Activated CD8-positive, alpha-beta memory T cell treated with anti-CD3 and anti-CD28 coated beads for 4 hours (primary cell): ENCODE measurements at places on chromosomes 16 and 17.

DNA sequence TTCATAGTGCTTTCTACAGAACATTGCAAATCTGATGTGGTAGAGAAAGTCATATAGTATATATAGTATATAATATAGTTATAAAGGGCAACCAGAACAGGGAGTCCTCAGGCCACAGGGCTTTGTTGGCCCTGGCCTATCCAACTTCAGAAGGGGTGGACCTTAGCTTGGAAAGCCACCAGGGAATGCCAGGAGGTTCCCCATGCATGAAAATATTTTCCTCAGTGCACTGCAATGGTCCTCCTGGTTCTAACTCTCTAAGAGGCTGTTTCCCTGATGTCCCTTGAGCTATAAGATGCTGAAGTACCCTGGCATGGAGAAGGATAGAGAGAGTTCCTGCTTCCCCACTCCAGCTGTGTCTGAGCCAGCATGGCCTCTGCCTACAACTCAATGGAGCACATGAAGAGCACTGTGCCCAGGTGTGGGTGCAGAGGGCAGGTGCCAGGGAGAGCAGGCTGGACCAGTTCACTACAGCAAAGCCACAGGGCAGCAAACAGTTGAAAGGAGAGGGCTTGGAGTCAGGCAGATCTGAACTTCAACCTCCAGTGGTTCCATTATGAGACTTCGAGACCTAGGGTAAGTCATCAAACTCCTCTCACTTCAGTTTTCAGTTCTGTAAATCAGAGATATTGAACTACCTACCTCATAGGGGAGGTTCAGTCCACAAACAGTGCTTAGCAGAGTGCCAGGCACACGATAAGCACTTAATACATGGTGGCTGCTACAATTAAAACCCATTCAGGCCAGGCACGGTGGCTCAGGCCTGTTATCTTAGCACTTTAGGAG, 183.1 kb downstream of the SALL1 start:
- no peak for DNase-seq

- no peak for DNase-seq
Measured at GRCh38 chr17:4509923-4510617, 11.4 kb downstream of the SPNS2 start.

GRCh38 chr17:2485543-2485942, 26.1 kb downstream of the METTL16 start:
- no peak for DNase-seq

GRCh38 chr16:23403547-23403946, 49.4 kb downstream of the COG7 start:
- DNase-seq, result no peak

DNA sequence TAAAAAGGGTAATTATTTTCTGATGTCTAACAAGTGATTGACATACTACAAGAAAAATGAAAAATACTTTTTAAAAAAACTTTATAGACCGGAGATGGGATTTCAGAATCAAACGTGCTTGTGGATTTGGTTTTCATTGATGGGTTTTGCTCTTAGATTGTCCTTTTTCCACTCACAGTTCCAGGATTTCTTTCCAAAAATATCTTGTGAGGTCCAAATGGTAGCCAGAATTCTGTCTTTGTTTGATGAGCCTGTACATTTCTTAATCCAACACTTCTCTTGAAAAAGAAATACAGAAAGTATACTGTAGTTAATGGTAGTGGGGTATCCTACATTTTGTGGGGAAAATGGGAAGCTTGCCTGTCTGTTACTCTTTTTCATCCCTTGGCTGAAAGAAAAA, 329.3 kb downstream of the KCNJ2 start:
- no peak for DNase-seq

DNA sequence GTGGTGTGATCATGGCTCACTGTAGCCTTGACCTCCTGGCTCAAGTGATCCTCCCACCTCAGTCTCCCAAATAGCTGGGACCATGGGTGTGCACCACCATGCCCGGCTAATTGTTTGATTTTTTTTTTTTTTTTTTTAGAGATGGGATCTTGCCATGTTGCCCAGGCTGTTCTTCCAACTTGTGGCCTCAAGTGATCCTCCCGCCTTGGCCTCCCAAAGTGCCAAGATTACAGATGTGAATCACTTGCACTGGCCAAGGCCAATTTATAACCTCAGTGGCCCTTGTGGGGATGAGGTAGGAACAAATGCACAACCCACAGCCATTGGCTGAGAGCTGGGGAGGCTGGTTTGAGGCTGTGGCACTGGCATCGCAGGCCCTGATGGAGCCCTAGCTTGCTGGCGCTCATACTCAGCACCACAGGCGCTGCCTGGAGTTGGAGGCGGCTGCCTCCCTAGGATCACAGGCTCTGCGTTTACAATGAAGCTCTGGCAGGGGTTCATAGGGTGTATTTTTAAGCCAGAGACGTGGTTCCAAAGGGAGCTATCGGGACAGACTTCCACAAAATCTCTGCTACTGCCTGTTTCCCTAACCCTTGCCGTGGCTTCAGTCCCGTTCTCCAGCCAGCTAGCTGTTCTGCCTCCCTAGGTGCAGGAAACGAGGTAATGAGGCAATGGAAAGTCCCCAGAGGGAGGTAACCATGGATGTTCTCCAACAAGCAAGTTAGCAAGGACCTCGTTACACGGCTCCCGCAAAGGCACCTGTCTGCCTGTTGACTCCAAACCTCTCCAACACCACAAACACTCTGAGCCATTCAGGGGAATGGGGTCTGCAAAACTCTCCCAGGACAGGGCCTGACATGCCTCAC, 2.9 kb downstream of the ABCA3 start:
- no peak for DNase-seq

DNA sequence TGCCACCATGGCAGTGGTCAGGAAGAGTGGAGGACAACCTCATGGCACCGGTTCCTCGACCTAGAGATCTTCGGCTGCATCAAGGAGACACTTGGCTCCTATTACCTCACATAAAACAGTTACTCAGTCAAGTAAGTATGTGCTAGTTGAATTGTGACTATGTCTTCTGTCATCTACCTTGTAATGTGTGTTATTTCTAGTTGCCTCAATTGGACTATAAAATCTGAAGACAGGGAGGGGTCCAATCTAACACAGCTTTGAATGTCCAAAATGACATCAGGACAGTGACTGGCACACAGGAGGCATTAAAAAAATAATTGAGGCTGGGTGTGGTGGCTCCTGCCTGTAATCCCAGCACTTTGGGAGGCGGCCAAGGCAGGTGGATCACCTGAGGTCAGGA, 17.2 kb downstream of the C16orf86 start:
- no peak for DNase-seq

DNA sequence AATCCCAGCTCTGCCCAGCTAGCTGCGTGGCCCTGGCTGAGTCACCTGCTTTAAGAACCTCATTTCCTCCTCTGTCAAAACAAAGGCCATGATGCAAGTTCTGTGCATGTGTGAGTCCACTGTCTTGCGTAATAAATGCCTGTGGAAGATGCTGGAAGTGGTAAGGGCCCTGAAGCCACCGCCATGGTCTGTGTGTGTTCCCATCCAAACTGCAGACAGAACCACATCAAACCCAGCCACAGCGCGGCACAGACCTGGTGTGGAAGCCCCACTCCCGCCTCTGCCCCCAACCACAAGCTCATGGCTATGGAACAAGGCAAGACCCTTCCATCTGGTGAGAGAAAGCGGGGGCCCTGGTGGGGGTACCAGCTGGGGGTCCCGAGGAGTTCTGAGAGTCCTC, 26.0 kb downstream of the NECAB2 start:
- DNase-seq, result no peak

DNA sequence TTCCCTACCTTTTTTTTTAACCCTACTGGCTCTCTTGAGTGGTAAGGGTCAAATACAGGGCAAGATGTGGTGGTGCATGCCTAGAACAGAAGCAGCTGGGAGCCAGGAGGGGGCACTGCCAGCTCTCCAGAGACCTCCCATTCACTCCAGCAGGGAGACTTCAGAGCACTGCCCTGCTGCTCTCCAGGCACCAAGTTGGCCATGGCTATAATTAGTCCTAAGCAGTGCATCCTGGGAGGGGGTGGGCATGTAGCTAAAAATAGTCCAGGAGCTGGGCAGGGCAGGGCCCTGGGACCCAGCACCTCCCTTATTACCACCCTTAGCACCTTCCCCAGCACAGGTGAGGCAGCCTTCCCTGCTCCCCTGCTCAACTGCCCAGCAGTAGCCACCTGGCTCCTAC, 3.5 kb downstream of the CORO6 start:
- DNase-seq, result no peak

- DNase-seq, result no peak
Measured at GRCh38 chr16:11258553-11259492, 2.8 kb upstream of the SOCS1 start.

DNA sequence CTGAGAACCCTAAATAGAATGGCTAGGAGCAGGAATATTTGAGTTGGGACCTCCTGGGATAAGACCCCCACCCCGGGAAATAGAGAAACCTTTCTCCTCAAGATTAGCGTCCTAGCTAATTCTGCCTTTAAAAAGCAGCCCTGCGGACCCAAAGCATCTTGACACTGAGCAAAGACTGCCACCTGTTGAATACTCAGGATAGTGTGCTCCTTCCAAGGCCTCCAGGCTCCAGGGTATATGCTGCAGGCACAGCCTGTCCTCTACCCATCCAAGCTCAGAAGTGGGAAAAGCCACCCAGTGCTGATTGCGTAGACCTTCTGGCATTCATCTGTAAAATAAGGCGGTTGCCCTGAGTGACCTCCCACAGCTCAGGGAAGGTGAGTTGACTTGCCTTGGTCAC, 456.2 kb upstream of the DYNLRB2 start:
- DNase-seq, result no peak

- DNase-seq, result no peak
Measured at GRCh38 chr16:56972403-56973293, 10.9 kb downstream of the CETP start.

DNA sequence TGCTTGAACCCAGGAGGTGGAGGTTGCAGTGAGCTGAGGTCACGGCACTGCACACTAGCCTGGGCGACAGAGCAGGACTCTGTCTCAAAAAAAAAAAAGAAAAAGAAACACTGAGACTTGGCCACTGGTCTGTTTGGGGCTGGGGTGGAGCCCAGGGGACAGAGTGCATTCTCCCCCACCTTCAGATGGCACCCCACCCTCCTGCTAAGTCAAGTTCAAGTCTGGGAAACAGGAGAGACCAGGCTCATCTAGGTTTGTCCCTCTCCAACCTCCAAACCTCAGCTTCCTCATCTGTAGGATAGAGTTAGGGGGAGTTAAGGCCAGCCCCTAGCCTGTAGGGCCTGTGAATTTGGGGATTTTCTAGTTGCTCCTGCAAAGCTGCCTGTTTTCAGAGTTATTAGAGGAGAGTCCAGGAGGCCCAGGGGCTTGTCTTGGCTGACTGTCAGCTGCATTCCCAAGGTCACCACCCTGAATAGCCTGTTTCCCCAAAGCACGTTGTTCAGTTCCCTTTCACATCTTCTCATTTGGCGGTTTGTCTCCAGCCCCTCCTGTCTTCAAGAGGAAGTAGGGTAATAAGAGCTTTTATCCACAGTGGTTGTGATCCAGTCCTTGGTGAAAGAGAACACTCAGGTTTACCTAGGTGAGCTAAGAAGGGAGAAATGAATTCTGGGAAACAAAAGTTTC, 2.2 kb downstream of the MT3 start:
- DNase-seq, result no peak

DNA sequence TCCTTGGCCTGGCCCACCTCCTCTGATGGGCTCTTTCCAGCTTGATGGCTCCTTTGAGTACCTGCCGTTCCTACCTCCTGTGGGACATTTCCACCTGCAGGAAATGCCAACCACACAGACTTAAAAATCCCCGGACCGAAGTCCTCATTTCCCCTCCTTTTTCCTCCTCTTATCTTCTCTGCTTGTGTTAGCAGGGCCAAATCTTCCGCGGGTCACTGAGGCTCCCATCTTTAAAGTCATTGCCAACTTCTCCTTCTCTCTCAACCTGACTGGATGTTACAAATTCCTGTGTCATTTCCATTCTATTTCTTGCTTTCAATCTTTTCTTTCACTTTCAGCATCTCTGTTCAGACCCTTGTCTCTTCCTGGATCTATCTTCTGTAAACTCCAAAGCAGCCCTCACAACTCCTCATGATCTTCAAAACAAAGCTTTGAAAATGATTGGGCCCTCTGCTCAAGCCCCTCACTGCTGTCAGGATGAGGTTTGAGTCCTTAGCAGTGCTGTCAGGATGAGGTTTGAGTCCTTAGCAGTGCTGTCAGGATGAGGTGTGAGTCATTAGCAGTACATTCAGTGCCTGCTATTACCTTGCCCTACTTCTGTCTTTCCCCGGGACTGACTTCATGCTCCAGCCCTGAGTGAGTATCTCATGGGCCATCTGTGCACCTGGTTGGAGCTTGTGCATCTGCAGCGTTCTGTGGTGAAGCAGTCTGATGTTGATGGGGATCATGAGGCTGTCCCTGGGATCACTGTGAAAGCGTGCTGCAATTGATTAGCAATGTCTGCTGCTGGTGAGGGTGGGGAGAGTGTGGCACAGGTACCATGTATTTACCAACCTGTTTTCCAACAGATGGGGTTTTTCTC, 100.1 kb downstream of the IRF8 start:
- DNase-seq, result no peak

DNA sequence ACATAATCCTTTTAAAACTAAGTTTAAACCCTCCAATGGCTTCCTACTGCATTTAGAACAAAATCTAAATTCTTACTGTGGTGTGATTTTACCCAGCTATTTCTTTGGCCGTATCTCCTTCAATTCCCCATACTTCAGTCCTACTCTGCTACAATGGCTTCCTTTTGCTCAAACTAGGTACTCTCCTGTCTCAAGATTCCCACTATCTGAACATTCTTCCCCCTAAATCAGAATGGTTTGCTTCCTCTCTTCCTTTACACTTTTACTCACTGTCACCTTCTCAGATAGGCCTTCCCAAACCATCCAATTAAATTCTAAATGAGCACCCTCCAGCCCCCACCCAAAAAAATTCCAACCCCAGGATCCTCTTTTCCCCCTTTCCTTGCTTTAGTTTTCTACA, 109.2 kb downstream of the BRIP1 start:
- DNase-seq, result no peak

DNA sequence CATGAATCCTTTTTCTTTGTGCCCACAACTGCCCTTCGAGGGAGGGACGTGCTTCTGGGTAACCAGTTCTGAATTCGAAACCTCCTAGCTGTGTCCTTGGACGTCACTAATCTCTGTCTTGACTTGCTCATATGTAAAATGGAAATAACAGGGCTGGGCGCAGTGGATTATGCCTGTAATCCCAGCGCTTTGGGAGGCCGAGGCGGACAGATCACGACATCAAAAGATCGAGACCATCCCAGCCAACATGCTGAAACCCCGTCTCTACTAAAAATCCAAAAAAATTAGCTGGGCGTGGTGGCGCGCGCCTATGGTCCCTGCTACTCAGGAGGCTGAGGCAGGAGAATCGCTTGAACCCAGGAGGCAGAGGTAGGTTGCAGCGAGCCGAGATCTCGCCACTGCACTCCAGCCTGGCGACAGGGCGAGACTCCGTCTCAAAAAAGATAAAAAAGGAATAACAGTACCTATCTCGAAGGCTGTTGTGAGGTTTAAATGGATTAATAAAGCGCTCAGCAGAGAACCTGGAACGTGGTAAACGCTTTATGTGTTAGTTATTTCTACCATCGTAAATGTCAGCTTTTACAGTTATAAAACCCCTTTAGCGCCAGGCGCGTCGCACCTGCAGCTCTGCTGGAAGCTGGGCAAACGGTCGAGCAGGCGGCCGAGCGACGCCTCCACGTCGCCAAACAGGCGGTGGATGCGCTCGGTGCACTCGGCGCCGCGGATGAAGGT, 641 bp downstream of the COG8 start:
- DNase-seq, result no peak

- no peak for DNase-seq
Measured at GRCh38 chr16:15777533-15778203, 79.2 kb downstream of the MYH11 start.
